HFFc6 (cell line): ENCODE measurements at places on chromosomes 1 and 21. TPM values are rescaled to one million over a fixed set of nuclear protein-coding genes. Genes with fewer than 3 reads are reported as not detected.

ERG gene
- not detected in 3 replicates for total RNA-seq

CHRM3 gene
- total RNA-seq: 3.3 to 23.2 TPM (median 21.6 TPM) in 3 replicates

FCRL6 gene
- total RNA-seq: not detected in 3 replicates

MAN1A2 gene
- 36.0 to 45.1 TPM (median 43.8 TPM) in 3 replicates for total RNA-seq

FMN2 gene
- total RNA-seq: 92.8 to 113 TPM (median 102 TPM) in 3 replicates

ZBTB8B gene
- total RNA-seq: not detected in 3 replicates

GBP6 gene
- not detected in 3 replicates for total RNA-seq

ABCA4 gene
- total RNA-seq: not detected in 3 replicates

ABCG1 gene
- not detected in 3 replicates for total RNA-seq

UBE2Q1 gene
- total RNA-seq: 69.8 to 74.5 TPM (median 72.6 TPM) in 3 replicates

KCNJ15 gene
- 0.43 and 0.44 TPM in 2 replicates for total RNA-seq

- no peak for DNase-seq
Observed at GRCh38 chr1:243390162-243390791, 134.4 kb downstream of the SDCCAG8 start.

- no peak for DNase-seq
Observed at GRCh38 chr1:31302709-31303441, 6.0 kb downstream of the ZCCHC17 start.

DNA sequence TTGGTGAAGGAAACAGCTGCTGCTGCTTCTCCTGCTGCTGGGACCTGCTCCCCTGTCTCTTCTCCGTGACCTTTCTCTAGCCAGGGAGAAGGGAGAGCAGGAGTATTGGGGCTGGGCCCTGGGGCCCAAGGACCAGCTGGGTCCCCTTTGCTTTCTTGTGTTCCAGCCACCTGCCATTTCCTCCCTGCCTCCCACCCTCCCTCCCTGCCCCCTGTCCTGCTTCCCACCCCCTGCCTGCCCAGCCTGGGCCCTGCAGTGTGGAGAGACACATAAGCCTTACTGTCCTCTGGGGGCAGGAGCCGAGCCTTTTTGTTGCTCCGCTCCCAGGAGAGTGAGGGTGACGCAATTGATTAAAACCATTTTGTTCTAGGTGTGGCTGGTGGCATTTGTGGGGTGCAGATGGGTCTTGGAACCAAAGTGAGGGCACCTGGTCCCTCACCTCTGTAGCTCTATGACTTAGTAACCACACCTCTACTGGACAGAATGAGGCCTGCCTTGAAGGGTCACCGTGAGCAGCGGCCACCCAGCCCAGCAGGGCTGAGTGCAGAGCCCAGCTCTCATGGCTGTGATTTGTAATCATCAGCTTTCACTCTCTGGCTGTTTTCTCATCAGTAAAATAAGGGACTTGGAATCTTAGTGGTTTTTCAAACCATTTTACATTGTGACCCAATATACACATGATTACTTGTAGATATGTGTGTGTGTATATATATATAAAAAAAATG is 13.9 kb upstream of the TMEM222 start:
- DNase-seq: no peak

GRCh38 chr1:70910013-70910412 is 137.6 kb downstream of the PTGER3 start:
- no peak for DNase-seq

GRCh38 chr1:18953731-18954231 is 2.7 kb downstream of the IFFO2 start:
- DNase-seq: no peak

DNA sequence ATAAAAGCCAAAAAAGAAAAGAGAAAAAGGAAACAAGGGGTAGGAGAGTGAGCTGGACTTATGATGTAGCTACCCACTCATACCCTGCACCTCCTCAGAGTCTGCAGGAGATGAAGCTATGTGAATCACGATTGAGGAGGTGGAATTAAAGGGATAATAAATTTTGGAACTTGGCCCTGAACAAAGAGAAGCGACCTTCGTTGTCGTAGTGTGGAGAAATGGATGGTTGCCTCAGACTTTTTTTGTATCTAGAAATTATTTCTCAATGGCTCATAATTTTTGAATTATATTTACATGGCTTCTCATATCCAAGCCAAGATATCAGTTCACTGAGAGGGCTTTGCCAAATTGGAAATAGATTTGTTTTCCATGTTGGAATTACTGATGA is 37.8 kb upstream of the SIPA1L2 start:
- DNase-seq: no peak

- peak; percentile 51 for DNase-seq
Observed at GRCh38 chr1:21673277-21673780, 4.2 kb upstream of the RAP1GAP start.

DNA sequence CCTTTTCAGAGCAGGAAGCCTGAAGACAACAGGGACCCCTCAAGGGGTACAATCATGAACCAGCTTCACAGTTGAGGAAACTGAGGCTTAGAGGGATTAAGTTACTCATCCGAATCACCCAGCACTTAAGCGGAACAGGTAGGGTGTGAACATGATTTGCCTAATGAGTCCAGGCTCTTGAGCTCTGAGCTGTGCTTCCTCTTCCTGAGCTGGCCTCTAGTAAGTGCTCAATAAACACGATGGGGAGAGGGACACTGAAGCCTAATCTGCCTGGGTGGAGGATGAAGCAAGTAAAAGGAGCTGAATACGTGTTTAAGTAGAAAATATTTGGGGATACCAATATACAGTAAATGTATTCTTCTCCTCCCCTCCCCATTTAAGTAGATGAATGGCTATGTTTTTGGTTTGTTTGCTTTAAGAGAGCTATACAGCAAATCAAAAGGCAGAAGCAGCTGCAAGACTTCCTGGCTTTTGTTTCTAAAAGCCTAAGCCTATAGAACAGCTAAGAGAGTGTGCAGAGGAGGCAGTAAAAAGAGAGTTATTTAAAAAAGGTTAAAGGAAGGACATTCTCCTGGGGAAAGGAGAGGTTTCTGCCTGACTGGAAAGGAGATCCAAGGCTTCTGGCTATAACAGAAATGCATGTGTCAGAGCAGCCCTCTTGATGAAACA is 20.5 kb downstream of the STPG1 start:
- no peak for DNase-seq

DNA sequence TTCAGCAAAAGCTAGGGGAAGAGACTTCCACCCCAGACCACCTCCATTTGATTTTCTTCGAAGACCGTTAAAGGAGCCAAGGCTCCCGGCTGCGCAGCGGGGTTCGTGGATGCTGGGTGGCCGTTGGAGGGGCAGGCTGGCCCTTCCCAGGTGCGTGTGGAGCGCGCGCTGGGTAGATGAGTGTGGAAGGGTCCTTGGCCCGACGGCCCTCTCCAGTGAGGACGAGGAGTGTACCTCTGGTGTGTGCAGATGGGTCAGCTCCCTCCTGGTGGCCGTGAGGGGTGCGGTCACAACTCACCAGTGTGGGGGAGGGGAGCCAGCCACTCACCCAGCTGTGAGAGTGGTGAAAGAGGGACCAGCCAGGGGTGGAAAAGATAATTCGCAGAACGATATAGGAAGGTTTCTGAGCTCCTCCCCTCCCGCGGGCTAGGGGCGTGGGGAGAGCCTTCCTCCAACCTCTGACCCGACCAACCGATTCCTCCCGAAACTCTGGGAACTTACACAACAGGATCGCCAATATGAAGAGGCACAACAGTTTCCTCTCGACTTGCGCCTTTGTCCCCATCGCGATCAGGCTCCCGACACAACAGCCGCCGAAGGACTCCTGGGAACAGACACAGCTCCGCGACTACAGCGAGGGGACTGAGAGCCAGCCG is at the start of gene F11R:
F11R (minus strand) TSS at position 644 of the 656 bp plus-strand sequence; CDS start at position 565, 79 bp downstream.
- no peak for DNase-seq

DNA sequence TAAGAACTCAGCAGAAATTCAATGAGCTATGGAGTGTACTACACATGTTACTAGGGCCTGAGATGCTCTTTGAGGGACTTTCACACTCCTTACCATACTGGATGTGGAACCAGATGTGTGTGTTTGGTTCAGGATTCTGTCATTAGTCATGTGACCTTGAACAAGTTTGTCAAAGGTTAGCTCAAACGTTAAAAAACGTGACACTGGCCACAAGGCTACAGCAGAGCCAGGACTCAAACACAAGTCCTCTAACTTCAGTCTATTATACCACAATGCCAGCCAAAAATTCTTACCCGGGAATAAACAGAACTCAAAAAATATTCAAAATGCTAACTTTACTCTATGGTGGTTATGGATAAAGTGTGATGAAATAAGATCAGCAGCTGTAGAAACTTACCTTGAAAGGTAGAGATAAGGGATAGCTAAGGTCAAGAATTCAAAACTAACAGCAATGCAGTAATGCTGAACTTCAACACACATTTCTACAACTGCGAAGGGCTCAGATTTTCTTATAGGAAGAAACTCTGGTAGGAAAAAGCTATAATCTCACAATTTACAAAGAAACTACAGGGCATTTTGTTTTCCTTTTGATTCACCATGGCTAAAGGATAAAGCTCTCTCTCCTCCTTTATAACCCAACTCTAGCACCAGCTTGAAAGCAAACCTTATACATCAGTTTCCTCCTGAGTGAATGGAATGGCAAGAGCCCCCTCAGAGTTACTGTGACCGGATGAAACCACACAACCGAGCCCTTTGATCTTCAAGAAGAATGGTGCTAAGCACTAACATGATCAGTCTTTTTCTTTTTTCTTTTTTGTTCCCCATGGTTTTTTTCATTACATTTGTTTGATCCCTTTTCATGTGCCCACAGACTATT is 233.9 kb downstream of the SLC45A1 start:
- no peak for DNase-seq

- no peak for DNase-seq
Observed at GRCh38 chr1:236129306-236129705, 13.0 kb upstream of the GPR137B start.

DNA sequence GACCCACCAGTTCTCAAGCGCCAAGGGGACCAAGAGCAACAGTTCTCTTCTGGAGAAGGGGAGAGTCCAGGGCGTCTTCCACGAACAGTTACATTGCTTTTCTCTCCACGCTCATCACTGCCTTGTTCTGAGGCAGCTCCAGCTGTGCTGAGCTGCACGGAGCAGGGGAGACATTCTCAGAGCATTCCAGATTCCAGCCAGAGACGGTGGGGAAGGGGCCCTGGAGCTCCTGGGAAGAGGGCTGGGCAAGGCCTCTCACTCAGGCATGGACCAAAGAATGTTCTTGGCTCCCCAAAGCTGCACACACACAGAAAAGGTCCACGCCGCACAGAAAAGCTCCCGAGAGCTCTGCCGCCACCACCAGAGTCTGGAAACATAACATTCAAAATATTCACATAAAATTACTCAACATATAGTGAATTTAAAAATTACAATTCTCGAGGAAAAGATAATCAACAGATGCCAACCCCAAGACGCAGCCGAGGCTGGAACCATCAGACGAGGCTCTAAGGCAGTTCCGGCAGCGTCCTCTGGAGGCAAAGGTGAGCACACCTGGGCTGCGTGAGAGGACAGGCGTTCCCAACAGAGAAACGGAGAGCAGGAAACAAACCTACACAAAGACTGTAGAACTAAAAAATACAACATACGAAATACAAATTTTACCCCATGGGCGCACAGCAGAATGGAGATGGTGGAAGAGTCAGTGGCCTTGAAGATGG is 40.5 kb downstream of the UBE2G2 start:
- no peak for DNase-seq

- DNase-seq: no peak
Observed at GRCh38 chr1:196598942-196599748, 9.1 kb downstream of the KCNT2 start.

DNA sequence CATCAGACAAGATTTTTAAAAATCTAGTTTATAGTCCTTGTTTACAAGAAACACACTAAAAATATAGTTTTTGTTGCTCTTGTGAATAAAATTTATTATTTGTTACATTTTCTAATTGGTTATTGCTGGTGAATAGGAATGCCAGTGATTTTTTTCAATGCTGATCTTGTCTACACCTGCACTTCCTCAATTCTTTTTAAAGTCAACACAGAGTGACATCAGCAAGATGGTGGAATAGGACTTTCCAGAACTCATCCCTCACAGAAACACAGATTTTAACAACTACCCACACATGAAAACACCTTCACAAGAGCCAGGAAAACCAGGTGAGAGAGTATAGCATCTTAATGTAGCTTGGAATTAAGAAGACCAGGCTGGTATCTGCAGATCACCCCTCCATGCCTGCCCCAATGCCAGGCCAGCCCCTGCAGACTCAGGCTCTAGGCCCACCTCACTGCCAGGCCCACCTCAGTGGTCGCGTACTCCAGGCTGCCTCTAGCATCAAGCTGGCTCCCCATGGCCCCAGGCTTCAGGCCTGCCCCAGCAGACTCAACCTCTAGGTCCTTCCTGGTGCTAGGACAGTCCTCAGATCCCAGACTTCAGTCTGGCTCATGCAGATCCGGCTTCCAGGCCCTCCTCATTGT is 117.6 kb downstream of the WDR3 start:
- DNase-seq: no peak

DNA sequence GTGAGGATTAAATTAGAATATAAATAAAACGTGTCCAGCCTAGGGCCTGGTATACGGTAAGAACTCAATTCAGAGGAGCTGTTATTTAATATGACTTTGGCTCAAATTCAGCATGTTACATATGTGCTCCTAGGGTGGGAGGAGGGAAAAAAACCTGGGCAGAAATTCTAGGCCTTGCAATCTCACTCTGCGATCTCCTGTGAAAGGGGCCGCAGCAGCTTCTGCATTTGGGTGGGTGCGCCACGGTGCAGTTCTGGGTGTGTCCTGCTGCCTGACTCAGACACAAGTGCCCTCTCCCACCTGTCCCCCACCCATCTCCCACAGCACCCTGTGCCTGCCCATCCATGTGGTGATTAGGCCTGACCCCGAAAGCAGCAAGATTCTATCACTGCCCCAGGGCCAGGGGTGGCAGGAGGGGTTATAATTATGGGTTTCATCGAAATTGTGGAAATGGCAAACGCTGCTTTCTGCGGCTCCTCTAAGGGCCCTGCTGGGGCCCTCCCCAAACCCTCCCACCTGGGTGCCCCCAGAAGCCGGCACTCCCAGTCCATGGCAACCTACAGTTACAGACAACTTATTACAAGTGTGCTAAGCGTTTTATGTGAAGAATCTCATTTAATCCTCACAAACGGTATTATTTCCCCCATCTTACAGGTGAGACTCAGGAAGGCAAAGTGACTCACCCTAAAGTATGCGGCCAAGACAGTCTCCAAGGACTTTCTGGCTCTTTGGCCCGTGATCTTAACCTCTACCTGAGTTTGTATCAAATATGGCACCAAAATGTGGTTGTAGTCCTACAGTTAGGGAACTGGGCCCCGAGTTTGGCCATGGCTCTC is 25.5 kb upstream of the GRHL3 start:
- DNase-seq: no peak

DNA sequence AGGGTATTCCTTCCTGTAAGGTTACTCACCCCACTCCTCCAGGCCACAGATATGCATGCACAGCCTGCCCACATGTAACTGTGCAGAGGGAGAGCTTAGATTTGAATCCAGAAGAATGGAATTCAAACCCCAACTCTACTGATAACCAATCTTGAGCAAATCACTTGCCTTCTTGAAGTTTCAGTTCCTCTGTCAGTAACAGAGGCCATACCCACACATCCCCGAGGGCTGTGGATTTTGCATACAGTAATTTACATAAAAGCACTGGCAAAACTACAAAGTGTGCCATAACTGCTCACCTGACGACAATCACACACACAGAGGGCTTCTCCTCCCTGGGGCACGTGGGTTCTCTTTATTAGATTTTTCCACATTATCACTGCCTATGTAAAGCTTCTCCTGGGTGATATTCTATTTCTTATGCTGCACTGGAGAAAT is 18.6 kb downstream of the CD247 start:
- no peak for DNase-seq

- DNase-seq: peak; percentile 80
Observed at GRCh38 chr1:202034683-202035462, 24.5 kb downstream of the ELF3 start.

- DNase-seq: peak; percentile 76
Observed at GRCh38 chr1:58908561-58909560, 125.0 kb upstream of the JUN start.
